H1 (cell line): ENCODE measurements at places on chromosomes 13 and 19. TPM values are rescaled to one million over a fixed set of nuclear protein-coding genes. Genes with fewer than 3 reads are reported as not detected.

SIGLEC9 gene
- not detected in 2 replicates for total RNA-seq

FUT6 gene
- not detected in 2 replicates for total RNA-seq

DNA sequence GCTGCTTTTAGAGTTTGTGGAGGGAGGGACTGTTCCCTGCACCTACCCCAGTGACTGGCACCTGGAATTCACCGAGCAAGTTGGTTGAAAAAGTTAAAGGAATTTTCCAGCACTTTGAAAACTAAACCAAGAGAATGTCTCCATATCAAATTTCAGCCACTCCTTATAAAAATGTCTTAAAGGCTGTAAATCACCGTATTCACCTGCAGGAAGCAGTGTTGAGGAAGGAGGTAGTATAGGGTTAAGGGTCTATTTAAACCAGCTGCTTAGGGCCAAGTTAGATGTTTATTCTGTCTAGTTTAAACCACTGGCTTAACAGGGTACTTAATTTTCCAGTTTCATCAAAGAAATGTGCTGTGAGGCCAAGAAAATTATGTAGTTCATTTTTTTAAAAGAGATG, 3.8 kb upstream of the RAB20 start:
- H3K27me3 ChIP-seq: no peaks in the 10 kb centered on the region
- H3K36me3 ChIP-seq: no peaks in the 10 kb centered on the region
- H3K4me1 ChIP-seq: 0 out of 2 replicates have a peak, but pooled peaks cover 3% of the 10 kb centered on the region
- DNase-seq: no peak
- H3K4me3 ChIP-seq: no peak overlapping the region
- H3K27ac ChIP-seq: no peak overlapping the region

GPR18 gene
- total RNA-seq: not detected in 2 replicates

- H3K27ac ChIP-seq: no peak overlapping the region
- no peaks in the 10 kb centered on the region for H3K36me3 ChIP-seq
- DNase-seq: no peak
- no peaks in the 10 kb centered on the region for H3K27me3 ChIP-seq
These were observed 518.8 kb downstream of the MYO16 start for GRCh38 chr13:109148243-109148642.

CEACAM3 gene
- not detected in 2 replicates for total RNA-seq

DNA sequence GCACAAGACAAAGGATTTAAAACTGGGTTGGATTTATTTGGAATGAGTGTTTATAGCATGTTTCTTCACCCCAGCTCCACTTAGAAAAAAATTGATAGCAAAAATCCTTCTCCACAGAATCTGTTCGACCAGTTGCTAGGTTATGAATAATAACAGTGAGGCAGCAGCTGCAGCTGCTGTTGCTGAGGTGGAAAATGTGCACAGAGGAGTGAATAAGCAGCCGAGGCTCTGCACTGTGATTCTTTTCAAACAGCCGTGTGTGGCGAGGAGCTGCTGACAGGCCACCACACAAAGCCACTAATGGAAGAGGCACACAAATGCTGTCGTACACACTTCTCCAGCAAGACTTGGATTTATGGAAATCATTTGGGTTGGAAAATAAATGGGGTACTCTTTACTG, 6.4 kb upstream of the RASL11A start:
- H3K4me3 ChIP-seq: no peak overlapping the region
- H3K27ac ChIP-seq: no peak overlapping the region
- H3K27me3 ChIP-seq: no peaks in the 10 kb centered on the region; the same call in 1 of the 2 replicates
- DNase-seq: no peak
- peaks cover 6% of the 10 kb centered on the region for H3K36me3 ChIP-seq

RAB3A gene
- 14.2 and 14.3 TPM in 2 replicates for total RNA-seq

GRCh38 chr13:32423592-32423991, 4.3 kb downstream of the N4BP2L1 start:
- H3K27ac ChIP-seq: no peak overlapping the region
- H3K36me3 ChIP-seq: no peaks in the 10 kb centered on the region
- H3K4me3 ChIP-seq: no peak overlapping the region
- H3K4me1 ChIP-seq: peaks cover 4% of the 10 kb centered on the region
- H3K27me3 ChIP-seq: no peaks in the 10 kb centered on the region

UQCRFS1 gene
- total RNA-seq: 50.9 and 52.4 TPM in 2 replicates

- no peak for DNase-seq
- H3K4me1 ChIP-seq: peaks cover 3% of the 10 kb centered on the region; the same call in 1 of the 2 replicates
- no peaks in the 10 kb centered on the region for H3K36me3 ChIP-seq
- no peak overlapping the region for H3K27ac ChIP-seq
These were observed 11.7 kb upstream of the ADGRE5 start for GRCh38 chr19:14369399-14370168.

DNA sequence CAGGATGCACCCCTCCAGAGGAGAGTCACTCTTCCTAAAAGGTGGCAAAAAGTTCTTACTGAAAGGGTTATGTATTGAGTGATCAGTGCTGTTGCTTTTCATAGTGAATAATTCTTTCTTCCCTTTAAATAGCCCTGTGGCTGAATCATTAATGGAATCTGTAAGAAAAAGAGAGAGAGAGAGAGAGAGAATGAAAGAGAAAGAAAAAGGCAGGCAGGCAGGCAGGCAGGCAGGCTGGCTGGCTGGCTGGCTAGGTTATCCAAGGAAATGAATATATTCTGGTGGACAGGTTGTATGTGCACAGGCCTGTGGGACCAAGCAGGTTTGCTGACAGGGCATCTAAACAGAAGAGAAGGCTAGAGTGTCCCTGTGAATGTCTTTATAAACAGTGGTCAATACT, 100.5 kb downstream of the DLEU7 start:
- H3K27me3 ChIP-seq: no peaks in the 10 kb centered on the region
- no peak overlapping the region for H3K27ac ChIP-seq
- DNase-seq: no peak
- H3K36me3 ChIP-seq: no peaks in the 10 kb centered on the region
- H3K4me1 ChIP-seq: no peaks in the 10 kb centered on the region

LGALS4 gene
- 0.37 and 0.54 TPM in 2 replicates for total RNA-seq

HSPBP1 gene
- total RNA-seq: 63.4 and 68.8 TPM in 2 replicates

GRCh38 chr19:3094601-3095440, 659 bp downstream of the GNA11 start:
- H3K4me3 ChIP-seq: peak overlapping the region; percentile 74
- peaks cover 15% of the 10 kb centered on the region for H3K4me1 ChIP-seq
- DNase-seq: no peak
- no peak overlapping the region for H3K27ac ChIP-seq
- H3K36me3 ChIP-seq: no peaks in the 10 kb centered on the region

ZNF66 gene
- 53.5 and 59.7 TPM in 2 replicates for total RNA-seq

DNA sequence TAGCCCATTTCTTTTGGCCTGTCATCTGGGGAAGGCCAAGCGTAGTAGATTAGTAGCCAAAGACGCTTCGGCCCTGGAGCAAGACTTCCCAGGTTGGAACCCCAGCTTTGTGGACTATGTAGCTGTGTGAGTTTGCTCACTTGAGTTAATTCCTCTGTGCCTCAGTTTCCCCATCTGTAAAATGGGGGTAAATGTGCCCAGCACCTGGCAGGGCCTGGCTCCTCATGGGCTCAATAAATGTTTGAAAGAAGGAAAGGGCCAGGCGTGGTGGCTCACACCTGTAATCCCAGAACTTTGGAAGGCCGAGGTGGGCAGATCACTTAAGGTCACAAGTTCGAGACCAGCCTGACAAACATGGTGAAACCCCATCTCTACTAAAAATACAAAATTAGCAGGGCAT, 14.9 kb upstream of the HNRNPM start:
- no peaks in the 10 kb centered on the region for H3K27me3 ChIP-seq
- no peaks in the 10 kb centered on the region for H3K4me1 ChIP-seq
- H3K27ac ChIP-seq: no peak overlapping the region
- H3K36me3 ChIP-seq: no peaks in the 10 kb centered on the region
- H3K4me3 ChIP-seq: no peak overlapping the region
- no peak for DNase-seq

- H3K27me3 ChIP-seq: no peaks in the 10 kb centered on the region
- H3K4me3 ChIP-seq: no peak overlapping the region
- DNase-seq: no peak
- H3K4me1 ChIP-seq: no peaks in the 10 kb centered on the region
These were observed 330.8 kb downstream of the DLEU7 start for GRCh38 chr13:50512474-50513299.

DNA sequence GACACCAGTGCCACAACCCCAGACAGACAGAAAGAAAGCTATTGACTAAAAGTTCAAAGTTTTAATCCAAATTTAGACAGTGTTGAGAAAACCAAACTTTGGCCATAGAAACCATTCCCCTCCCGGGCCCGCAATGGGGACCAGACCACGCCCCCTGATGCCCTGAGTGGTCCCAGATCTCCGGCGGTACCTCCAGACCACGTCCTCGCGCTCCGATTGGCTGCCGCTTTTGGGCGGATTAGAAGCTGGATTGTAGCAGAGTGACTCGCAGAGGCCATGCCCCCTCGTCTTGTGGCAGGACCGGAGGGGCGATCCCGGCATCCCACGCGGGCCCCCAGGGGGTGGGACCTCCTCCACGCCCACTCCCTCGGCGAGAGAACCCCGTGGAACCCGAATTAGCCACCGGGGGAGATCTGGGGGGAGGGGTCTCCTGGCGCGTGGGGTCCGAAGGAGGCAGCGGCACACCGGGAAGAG, 797 bp upstream of the HSD17B14 start:
- peak overlapping the region; percentile 49 for H3K4me3 ChIP-seq
- H3K27ac ChIP-seq: peak overlapping the region; percentile 56; the same call in 1 of the 2 replicates
- no peaks in the 10 kb centered on the region for H3K4me1 ChIP-seq

PLPP2 gene
- total RNA-seq: 98.6 and 101 TPM in 2 replicates
